ENCODE measurements at places on chromosomes 5 and 9.

DNA sequence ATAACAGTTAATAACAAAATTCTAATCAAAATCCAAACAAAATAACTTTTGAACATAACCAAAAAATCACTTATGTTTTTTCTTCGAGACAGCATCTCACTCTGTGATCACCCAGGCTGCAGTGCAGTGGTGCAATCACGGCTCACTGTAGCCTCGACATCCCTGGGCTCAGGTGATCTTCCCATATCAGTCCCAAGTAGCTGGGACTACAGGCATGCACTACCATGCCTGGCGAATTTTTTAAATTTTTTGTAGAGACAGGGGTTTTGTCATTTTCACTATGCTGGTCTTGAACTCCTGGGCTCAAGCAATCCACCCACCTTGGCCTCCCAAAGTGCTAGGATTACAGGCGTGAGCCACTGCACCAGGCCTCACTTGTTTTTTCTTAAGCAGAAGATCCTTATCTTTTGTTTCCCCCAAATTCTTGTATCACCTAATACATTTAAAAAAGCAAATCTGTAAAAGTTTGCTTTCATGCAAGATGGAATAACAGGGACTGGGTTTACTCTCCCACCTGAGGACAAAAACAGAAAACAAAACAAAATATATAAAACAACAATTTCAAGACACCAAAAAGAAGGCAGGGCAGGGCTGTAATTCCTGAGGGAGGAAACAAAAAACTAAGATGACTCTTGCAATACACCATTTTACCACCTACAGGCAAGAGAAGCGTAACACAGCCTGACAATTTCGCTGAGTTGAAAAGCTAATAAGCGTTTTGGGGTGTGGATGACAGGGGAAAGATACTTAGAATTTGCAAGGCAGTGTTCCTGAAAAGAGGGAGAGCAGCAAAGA lies 71.4 kb downstream of the RAPGEF6 start:
- no peak for DNase-seq

- no peak for DNase-seq
Measured at GRCh38 chr5:132754947-132755346, 7.7 kb downstream of the CCNI2 start.

DNA sequence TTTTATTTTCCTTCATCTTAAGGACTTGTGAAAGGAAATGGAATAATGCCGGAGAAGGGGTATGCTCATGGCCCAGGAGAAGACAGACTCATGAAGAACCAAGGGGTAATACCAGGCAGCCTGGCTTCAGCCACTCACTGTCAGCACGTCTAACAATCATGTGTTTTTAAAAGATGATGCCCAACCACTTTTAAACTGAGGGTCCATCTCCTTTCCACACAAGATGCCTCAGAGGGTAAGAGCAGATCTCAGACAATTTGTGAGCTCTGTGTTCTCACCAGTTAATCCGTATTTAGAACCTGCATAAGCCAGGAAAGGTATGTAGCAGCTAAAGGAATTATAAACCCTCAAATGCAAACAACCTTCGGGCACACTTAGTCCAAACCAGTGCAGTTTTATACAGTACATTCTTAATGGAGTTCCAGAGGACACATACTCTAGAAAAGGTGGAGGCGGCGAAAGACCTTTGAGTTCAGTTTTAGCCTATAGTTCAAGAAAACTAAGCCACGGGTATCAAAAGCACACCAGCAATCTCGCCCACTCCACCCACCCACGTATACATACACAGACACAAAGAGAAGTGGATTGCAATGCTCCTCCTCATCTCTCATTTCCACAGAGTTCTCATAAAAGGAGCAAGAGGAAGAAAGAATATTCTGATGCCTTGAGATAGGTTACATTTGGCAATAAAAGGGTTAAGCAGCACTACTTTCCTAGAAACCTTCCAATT lies 2.6 kb downstream of the DIAPH1 start:
- DNase-seq, result no peak

- DNase-seq, result no peak
Measured at GRCh38 chr9:1535051-1535450, 480.1 kb upstream of the SMARCA2 start.

- no peak for DNase-seq
Measured at GRCh38 chr5:122398016-122398415, 86.0 kb downstream of the SNCAIP start.

DNA sequence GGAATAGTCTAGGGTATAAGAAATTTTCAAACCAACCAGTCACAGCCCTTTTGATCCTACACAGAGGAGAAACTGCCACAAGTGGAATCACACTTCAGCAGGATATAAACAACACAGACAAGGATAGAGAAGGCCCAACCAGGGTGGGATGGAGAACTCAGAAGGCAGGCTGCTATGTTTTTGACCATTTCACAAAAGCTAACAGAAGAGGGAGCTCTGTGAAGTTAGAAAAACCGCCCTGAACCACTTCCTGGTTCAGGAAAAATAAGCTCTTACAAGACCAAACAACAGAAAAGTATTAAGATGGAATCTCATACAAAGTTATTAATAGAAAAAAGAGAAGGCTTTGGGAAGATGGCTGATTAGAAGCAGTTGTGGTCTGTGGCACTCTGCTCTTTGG lies 960 bp upstream of the IFNB1 start:
- DNase-seq, result no peak
